Keratinocyte (primary cell): ENCODE measurements at places on chromosomes 7 and 10. TPM values are rescaled to one million over a fixed set of nuclear protein-coding genes. Genes with fewer than 3 reads are reported as not detected.

Gene MEIG1
- polyA plus RNA-seq = 0.32 to 0.33 TPM in 2 of 3 replicates, not detected in the other

Gene SEPTIN7
- 158 to 284 TPM (median 173 TPM) in 3 replicates for polyA plus RNA-seq

Gene YKT6
- polyA plus RNA-seq = 139 to 192 TPM (median 148 TPM) in 3 replicates

Gene FAM237B
- polyA plus RNA-seq = not detected in 3 replicates

Gene NKX2-3
- not detected in 3 replicates for polyA plus RNA-seq

DNA sequence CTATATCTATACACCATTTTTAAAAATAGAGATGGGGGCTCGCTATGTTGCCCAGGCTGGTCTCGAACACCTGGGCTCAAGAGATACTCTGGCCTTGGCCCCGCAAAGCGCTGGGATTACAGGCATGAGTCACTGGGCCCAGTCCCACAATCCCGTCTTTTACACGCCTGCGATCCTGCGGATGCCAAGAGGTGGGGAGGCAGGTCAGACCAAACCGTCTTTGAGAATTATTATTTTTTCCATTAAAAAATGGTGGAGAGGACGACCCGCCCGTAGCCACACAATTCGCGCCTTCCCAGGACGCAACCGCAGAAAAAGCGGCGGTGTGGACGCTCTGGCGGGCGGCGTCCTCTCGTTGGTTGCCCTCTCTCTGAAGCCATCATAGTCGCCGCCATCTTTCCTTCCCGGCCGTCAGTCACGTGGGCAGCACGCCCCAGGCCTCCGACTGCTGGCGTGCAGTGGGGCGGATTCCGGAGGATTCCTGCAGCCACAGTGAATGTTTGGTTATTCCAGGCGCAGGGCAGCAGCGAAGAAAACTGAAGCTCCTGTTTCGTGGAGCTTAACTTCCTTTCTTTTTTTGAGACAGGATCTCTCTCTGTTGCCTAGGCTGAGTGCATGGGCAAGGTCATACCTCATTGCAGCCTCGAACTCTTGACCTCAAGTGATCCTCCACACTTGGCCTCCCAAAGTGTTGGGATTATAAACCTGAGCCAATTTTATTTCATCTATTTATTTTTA is 9.9 kb upstream of the EPHB4 start:
- no peaks in the 10 kb centered on the region for H3K36me3 ChIP-seq
- peak overlapping the region; percentile 69 for H3K27ac ChIP-seq
- H3K4me1 ChIP-seq = peaks cover 17% of the 10 kb centered on the region
- DNase-seq = no peak

DNA sequence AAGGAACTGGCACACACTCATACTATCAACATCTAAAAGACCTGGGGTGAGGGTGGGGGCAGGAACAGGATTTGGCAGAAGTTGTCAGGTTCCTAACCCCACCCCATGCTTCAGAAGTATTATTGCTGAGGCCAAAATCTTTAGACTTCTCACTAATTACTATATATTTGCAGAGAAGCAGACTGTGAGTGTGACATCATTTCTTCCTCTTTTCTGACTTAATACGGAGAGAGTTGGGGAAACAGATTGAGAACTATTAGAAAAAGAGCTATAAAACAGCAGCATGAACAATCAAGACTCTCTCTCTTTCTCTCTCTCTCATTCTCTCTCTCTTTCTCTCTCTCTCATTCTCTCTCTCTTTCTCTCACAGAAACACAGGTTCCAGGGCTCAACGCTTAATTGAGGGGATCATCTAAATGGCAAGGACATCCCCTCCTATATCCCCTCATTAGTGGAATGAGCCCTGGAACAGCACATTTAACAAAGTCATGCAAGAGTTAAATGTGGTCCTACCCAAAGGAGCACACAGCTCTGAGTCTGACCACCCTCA is 94.8 kb downstream of the KCNMA1 start:
- no peak overlapping the region for H3K27ac ChIP-seq
- no peak for DNase-seq
- H3K4me1 ChIP-seq = peaks cover 21% of the 10 kb centered on the region
- H3K4me3 ChIP-seq = no peak overlapping the region
- no peaks in the 10 kb centered on the region for H3K36me3 ChIP-seq

DNA sequence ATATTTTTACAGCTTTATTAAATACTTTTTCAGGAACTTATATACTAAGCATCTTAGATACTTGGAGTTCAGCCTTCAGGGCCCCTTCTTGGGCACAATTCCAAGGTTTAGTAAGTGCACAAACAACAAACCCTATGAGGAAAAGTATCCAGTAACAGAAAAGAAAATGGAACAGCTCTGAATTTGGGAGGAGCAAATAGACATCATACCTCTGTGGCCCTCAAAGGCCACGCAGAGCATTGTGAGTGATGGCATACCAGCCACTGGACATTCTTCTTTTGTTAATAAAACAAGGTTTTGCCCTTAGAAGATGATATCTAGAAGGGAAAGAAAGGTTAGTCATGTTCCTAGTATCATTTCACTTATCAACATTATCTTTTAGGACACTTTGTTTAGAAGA is 46.0 kb downstream of the ST7 start:
- no peaks in the 10 kb centered on the region for H3K27me3 ChIP-seq
- H3K27ac ChIP-seq = no peak overlapping the region
- H3K36me3 ChIP-seq = no peaks in the 10 kb centered on the region
- H3K4me3 ChIP-seq = no peak overlapping the region
- no peak for DNase-seq
- no peaks in the 10 kb centered on the region for H3K4me1 ChIP-seq

DNA sequence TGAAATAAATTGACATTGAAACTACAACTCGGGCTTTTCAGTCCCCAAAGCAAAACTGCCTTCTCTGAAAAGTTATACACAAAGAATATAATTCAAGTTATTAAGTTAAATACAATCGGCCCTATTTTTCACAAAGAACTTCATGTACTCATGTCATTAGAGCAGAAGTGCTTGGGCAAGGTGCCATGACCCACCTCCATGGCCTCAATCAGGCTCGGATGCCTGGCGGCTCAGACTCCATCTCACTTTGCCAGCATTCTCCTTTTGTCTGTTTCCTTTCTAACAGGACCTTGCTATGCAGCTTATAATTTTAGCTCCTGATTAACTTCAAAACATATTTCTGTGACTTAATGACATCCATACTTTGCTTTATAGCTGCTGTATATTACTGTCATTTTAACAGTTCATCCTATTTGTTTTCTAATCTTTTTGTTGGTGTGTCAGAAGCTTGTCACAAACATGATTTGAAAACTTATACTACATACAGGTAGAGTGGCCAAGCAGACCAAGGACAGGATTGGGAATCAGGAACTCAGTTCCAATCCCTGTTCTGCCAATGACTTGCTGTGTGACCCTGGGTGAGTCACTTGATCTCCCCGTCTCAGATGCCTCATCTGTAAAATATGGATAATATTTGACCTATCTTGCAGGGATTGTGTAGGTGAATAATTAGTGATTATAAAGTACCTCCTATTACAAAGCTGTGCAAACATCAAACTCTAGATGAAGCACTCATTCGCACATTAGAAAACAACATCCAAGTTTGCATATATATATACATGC is 60.8 kb upstream of the ITGA8 start:
- no peak for DNase-seq
- H3K27me3 ChIP-seq = no peaks in the 10 kb centered on the region
- no peak overlapping the region for H3K4me3 ChIP-seq
- H3K27ac ChIP-seq = no peak overlapping the region
- peaks cover 17% of the 10 kb centered on the region for H3K4me1 ChIP-seq

GRCh38 chr7:106287786-106288185 is 3.0 kb upstream of the NAMPT start:
- H3K27ac ChIP-seq = no peak overlapping the region
- no peaks in the 10 kb centered on the region for H3K27me3 ChIP-seq
- no peak overlapping the region for H3K4me3 ChIP-seq
- no peaks in the 10 kb centered on the region for H3K36me3 ChIP-seq

DNA sequence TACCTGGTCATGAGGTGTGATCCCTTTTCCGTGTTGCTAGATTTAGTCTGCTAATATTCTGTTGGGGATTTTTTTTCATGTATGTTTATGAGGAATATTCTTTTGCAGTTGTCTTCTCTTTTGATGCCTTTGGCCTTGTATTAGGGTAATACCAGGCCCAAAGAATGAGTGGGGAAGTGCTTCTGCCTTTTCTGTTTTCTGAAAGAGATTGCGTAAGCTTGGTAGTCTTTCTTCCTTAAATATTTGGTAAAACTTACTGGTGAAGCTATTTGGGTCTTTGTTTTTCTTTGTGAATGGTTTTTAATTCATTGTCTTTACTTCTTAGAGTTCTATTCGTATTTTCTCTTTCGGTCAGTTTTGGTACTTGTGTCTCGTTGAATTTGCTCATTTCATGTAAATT is 51.1 kb downstream of the SHH start:
- H3K4me3 ChIP-seq = no peak overlapping the region
- DNase-seq = no peak
- no peaks in the 10 kb centered on the region for H3K27me3 ChIP-seq
- no peaks in the 10 kb centered on the region for H3K4me1 ChIP-seq

GRCh38 chr7:31093282-31093681 is 41.2 kb downstream of the ADCYAP1R1 start:
- no peaks in the 10 kb centered on the region for H3K36me3 ChIP-seq
- no peak overlapping the region for H3K4me3 ChIP-seq
- DNase-seq = no peak
- H3K27me3 ChIP-seq = peaks cover 6% of the 10 kb centered on the region
- no peak overlapping the region for H3K27ac ChIP-seq

DNA sequence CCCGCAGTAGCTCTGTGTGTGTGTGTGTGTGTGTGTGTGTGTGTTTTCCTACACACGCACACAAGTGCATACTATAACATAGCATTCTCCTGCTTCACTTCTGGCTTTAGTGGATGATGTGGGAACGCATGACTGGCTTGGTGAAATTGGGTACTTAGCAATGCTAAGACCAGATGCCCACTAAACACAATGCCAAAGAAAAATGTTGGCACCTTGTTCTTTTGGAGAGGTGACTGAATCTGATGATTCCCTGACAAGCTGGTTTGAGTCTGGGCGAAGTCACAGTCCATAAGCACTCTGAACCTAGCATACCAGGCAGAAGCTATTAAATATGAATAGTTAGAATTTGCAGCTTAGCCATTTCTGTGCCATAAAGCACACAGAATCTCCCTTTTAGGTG is 68.0 kb upstream of the CDCA7L start:
- no peaks in the 10 kb centered on the region for H3K36me3 ChIP-seq
- H3K27me3 ChIP-seq = no peaks in the 10 kb centered on the region
- H3K4me1 ChIP-seq = no peaks in the 10 kb centered on the region
- DNase-seq = no peak
- H3K4me3 ChIP-seq = no peak overlapping the region
